Bone marrow (tissue), 2 donors: ENCODE measurements at places on chromosomes 7 and 10.

DNA sequence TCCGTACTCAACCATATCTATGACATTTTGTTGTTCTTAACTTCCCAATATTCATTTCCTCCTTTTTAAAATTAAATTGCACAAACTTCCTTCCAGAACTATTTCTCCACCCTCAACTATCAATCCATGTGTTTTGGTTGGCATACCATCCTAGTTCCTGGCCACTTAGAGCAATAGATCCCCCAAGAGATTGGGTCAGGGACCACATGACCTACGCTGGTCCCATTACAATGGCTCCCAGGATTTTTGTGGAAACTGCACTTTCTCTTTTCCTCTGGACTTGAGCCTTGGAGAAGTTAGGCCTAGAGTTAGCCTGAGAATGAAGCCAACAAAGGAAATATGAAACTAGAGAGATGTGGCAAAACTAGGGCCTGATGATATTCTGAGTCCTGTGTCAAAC lies 55.7 kb upstream of the CASD1 start:
- no peak for DNase-seq

DNA sequence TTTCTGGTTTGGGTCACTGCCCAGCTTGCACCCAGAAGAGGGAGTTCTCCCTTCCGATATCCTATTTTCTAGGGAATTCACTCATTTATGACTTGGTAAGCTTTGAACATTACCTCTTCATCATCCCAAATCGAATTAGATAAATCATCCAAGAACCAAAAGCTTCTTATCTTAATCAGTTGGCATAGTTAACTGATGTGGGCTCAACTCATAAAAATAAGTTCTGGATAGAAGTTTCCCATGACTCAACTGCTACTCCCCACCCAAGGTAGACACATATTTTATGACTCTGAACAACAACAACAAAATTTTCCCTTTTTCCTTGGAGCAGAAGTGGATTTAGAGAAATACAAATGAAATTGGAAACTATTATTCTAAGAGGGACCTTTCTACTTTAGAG lies 102.9 kb upstream of the CCDC6 start:
- DNase-seq, result no peak

DNA sequence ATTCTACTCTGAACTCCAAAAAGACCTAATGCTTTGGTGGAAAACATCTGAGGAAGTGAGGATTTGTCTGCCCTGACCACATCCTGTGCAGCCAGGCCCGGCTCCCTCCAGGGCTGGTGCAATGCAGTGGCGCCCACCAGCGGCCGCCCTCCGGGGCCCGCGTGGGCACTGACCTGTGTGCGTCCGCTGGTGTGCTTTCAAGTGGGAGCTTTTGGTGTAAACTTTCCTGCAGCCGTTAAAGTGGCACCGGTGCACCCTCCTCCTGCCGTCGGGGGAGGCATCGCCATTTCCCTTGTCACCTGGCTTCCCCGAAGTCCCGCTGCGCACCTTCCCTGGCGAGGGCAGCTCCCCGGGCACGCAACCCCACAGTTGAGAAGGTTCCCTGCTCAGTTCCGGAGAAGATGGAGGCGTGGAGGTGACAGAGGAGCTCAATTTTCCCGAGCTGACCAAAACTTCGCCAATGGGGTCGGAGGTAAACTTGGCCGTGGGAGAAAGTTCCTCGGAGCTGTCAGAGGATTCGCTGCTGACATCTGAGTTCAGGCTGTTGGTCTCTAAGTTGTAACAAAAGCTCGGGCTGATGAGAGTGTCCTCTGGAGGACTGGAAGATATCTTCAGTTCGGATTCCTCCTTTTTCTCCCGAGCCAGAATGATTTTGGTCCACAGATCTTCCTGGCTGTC lies 3.4 kb downstream of the KLF6 start:
- DNase-seq, result peak; percentile 61

DNA sequence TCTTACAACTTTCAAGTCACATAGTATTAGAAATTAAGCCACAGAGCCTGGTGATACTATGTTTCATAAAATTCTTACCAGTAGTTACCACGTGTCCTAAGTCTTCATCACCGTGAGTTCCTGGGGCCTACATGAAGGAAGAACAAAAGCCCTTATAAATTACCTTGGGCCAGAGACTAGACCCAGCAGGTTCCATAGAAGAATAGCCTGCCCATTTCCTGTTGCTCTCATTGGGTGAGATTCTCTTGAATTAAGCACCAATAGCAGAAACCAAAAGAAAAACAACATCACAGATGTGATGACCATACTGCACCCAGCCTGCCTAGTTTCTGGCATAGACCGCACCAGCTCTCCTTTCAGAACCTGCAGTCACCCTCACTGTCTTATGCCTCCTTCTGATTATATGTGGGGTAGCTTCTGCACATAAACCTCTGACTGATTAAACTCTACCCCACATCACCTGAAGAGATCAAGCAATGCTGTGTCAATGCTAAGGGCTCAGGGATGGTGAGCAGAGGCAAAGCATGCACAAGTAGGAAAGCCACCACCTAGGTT lies 18.0 kb upstream of the SEM1 start:
- DNase-seq, result no peak

- no peak for DNase-seq
Measured at GRCh38 chr10:32616438-32616837, 170.5 kb downstream of the CCDC7 start.

DNA sequence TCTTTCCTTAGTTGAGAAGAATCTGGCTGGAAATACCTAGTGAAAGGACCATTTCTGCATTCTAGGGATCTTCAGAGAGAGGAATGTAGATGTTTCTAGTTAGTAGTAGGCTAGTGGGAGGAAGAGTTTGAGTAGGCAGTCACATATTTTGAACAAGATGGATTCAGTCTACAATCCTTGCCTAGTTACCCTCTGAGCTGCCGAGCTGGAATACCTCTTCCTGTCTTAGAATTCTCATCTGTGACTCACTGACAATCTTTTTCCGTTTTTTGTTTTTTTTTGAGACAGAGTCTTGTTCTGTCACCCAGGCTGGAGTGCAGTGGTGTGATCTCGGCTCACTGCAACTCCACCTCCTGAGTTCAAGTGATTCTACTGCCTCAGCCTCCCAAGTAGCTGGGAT lies 30.7 kb upstream of the PLPP4 start:
- no peak for DNase-seq

GRCh38 chr10:63264617-63265221 lies 131.6 kb downstream of the NRBF2 start:
- no peak for DNase-seq

DNA sequence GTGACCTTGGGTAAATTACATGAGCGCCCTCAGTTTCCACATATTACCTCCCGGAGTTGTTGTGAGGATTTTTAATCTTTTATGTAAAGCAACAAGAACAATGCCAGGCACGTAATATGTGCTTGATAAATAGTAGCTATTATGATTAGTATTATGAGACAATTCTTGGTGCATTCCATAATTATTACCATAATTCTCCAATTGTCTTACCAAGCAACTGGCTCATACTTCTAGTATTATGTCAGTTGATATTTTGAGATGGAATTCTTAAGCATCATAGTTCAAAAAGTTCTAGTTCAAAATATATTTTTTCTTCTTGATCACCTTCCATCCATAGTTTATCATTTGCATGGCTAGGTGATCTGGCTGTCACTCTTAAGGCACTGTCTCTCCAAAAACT lies 259.0 kb downstream of the BBS9 start:
- DNase-seq, result no peak

DNA sequence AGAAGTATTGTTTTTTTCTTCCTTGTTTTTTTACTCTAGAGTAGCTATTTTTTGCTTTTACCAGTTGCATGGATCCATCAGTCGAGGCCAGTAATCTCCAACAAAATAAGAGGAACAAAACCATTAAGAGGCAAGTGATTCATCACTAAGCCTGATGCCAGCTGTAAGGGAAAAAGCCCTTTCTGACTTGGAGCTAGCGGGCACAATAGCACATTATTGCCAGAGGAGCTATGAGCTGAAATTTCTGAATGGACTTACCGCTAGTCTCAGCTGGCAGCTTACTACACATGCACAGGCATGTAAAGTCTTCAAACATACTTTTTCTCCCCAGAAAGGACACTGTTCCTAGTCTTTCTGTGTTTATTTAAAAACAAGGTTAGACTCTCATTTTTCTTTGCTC lies 41.6 kb upstream of the PTPRZ1 start:
- DNase-seq, result no peak

- DNase-seq, result no peak
Measured at GRCh38 chr10:2111965-2112364, 374.6 kb upstream of the ADARB2 start.

- DNase-seq, result no peak
Measured at GRCh38 chr7:641269-641671, 85.2 kb upstream of the DNAAF5 start.

- no peak for DNase-seq
Measured at GRCh38 chr7:87435546-87435945, 39.9 kb downstream of the ABCB4 start.

DNA sequence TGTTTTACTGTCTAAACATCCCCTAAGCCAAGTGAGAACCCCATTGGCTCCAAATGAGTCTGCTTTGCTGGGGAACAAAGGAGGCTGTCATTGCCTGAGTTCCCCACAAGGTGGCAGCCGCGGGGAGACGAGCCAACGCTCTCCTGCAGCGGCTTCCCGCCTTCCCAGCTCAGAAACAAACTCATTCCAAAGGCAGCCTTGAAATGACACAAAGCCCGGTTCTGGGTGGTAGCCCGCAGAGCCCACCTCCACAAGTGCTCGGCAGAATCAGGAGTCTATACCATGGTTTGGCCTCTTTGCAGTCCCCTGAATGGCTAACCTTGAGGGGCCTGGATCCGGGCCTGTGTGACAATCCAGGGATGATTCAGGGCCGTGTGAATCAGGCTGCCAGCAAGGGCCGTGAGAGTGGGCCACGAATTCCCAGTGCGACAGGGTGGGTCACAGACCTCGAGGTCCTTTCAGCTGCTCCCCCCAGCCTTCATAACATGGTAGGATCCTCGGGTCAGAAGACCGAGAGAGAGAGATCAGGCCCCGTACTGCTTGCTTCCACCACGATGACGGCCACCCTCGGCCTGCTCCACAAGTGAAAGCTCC lies 79.7 kb downstream of the DLG5 start:
- DNase-seq, result peak; percentile 23

DNA sequence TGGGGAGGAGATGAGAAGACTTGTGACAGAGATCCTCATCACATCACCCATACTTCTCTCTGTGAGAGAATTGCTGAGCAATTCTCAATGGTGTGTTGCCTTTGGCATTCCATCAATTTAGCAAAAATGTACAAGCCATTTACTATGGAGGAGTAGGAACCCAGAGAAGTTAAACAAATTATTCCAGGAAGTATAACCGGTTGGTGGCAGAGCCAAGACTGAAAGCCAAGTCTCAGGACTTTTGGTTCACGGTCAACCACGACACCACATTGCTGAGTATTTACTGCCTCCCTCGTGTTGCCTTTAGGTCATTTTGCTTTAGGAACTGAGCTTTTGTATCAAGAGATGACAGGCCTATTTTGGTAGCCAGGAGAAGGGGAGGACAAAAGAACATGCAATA lies 88.0 kb upstream of the ELMO1 start:
- no peak for DNase-seq

DNA sequence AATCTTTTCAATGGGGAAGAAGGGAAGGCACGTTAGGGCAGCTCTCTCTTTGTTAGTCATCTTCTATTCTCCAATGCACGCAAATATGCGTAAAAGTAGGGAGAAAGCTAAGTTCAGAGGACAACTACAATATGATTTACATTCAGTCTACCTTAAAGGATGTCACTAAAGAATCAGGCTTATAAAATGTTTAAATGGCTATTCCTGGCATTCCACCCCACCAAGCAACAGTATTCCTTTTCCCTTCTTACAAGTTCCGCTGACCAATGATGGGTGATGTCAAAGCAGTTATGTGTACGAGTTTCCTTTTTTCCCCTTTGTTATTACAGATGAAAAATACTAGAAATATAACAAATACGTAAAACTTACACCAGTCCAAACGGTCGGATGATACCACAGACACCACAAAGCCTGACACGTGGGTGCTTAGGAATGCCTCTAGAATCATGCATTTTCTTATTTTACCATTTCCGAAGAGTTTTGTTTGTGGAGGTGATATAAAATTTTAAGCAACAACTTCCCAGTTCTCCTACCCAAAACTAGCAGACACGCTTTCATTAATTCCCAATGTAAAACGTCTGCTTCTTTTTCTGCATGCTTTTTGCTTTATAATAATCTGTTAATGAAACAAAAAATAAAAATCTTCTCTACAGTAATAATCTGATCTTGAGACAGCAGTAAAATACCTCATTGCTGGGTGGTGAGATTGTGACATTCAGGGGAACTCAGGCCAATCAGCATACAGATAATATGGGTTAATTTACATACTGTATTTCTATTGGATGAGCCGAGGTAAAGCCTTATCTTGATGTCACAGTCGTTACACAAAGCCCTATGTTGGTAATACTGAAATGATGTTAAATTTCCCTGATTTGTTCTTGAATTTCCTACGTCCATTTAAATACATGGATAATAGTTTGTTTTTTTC lies 708 bp upstream of the GPR85 start:
- DNase-seq, result no peak

GRCh38 chr10:132844069-132844809 lies 58.3 kb upstream of the NKX6-2 start:
- no peak for DNase-seq

DNA sequence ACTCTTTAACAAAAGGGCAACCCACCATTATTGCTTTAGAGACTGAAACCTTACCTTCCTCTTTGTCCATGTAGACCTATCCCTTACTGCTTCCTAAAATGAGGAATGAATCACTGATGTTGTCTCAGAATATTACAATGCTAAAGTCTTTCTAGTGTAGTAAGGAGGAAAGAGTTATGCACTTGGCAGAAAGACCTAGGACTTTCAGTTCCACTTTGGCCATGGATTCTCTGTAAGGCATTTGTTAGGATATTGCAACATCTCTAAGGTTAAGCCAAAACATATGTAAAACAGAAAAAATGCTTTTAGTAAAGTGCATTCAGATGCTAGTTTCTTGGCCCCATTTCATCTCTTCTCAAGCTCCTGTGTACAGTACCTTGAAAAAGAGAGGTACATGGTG lies 230.9 kb downstream of the PARD3 start:
- DNase-seq, result no peak

DNA sequence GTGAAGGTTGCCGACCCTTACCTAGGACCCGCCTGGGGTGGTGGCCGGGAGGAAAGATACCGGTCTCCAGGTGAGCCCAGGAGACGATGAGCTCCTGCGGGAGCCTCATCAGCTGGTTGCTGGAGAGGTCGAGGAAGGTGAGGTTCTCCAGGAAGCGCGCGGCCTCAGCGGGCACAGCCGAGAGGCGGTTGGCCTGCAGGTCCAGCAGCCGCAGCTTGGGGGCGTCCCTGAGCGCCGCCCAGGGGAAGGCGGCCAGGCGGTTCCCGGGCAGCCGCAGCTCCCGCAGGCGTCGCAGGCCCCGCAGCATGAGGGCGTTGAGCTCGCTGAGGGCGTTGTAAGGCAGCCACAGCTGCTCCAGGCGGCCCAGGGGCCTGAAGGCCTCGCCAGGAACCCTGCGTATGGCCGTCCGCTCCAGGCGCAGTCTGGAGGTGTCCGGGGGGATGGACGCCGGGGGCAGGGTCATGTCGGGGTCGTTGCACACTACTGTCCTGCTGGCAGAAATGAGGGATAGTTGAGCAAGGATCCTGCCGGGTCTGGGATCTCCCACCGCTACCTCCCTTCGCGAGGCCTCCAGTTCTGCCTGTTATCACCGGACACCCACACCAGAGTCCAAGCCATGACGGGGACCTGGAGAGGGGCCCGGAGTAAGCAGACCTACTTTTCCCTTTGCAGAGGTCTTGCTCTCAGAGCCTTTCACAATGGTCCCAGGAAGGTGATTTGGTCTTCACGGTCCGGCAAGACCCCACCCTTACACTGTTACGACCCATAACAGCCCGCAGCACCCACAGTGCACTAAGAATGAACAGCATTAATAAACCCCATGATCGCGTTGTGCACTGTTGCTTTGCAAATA lies 3.9 kb downstream of the LRIT1 start:
- DNase-seq, result no peak
